ENCODE measurements at places on chromosomes 3 and 15. TPM values are rescaled to one million over a fixed set of nuclear protein-coding genes. Genes with fewer than 3 reads are reported as not detected.

- H3K4me1 ChIP-seq, result no peaks in the 10 kb centered on the region
- no peaks in the 10 kb centered on the region for H3K36me3 ChIP-seq
- DNase-seq, result peak; percentile 3
- H3K27me3 ChIP-seq, result no peaks in the 10 kb centered on the region
- no peak overlapping the region for H3K27ac ChIP-seq
Observed at GRCh38 chr3:175983379-175983778, 1124.2 kb downstream of the NAALADL2 start.

DNA sequence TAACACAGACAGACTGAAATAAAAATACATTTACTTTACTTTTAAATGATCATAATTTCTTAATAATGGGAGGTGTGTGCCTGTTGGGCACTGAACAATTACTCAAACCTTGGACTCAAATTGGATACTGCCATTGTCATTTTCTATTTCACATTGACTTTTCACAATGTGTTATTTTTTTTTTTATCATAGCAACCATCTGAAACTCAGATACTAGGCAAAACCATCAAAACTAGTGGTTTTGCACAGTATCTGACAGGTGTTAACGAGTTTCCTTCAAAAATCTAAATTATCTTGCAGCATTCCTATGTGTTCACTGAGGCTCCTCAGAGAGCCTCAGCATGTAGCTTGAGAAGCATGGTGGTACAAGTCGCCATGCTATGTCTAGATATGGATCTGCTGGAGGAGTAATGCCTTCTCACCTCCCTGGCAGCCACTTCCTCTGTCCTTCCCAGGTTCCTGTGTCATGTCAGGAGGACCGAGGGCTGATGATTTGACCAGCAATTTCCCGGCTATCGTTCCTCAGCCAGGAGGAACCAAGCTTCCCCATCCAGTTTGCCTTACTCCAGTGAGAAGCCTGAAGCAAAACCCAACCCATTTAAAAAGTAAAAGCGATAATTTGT is 29.9 kb upstream of the RFTN1 start:
- peaks cover 13% of the 10 kb centered on the region for H3K27me3 ChIP-seq
- no peaks in the 10 kb centered on the region for H3K36me3 ChIP-seq
- H3K4me3 ChIP-seq, result no peak overlapping the region
- no peak overlapping the region for H3K27ac ChIP-seq
- H3K4me1 ChIP-seq, result no peaks in the 10 kb centered on the region
- DNase-seq, result no peak

DNA sequence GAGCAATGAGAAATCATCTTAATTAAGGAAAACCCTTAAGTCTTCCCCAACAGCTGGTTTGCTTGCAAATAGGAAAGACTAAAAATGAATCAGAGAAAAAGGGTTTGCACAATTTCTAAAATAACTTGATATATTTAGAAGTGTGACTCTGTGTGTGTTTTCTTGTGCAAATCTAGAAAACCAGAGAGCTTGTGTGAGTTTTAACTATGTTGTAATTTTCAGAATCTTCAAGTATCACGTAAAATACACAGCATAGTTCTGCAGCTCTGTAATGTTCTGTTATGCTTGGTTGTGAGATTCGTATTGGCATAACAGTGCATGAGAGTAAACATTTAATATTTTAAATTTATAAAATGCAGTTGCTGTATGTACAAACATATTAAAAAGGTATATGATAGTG is 74.7 kb upstream of the GAP43 start:
- no peaks in the 10 kb centered on the region for H3K27me3 ChIP-seq
- no peak for DNase-seq
- H3K4me3 ChIP-seq, result no peak overlapping the region

- no peaks in the 10 kb centered on the region for H3K4me1 ChIP-seq
- H3K27ac ChIP-seq, result no peak overlapping the region
- H3K4me3 ChIP-seq, result no peak overlapping the region
- no peaks in the 10 kb centered on the region for H3K27me3 ChIP-seq
Observed at GRCh38 chr3:155553780-155554179, 191.1 kb downstream of the PLCH1 start.

DNA sequence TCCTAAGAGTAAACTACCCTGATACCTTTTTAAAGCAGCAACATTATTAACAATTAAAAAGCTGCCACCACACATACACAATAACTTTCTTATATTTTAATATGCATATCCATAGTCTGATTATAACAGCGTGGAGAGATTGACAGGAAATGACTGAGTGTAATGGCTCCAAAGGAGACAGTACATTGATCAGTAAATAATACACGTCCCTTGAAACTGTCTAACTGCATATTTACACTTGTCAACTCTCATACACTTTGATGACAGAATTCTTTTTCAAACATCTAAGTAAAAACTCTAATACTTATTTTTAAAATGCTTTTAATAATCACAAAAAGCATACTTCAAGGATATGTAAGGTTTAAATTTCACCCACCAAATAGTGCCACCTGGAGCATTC is 99.5 kb downstream of the FOXP1 start:
- no peaks in the 10 kb centered on the region for H3K4me1 ChIP-seq
- peaks cover 2% of the 10 kb centered on the region for H3K36me3 ChIP-seq
- no peaks in the 10 kb centered on the region for H3K27me3 ChIP-seq

DNA sequence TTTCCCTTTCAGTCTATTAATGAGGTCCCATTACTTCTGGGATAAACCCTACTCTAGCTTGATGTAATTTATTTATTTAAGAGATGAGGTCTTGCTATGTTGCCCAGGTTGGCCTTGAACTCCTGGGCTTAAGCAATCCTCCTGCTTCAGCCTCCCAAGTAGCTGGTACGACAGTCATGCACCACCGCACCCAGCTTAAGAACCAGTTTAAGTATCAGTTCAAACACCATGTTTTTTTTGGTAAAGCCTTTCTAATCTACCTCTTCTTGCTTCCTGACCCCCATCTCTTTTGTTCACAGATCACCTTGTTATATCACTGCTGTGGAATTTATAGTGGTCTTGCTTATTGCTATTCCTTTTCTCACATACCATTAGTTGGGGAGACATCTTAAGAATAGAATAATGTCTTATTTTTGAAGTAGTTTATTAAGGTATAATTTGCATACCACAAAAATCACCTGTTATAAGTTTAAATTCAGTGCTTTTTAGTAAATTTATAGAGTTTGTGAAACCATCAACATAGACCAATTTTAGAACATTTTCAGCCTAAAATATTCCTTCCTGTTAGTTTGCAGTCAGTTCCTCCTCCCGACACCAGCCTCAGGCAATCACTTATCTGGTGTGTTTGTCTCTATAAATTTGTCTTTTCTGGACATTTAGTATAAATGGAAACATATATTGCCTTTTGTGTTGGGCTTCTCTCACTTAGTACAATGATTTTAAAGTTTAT is 257.9 kb downstream of the PDCD6IP start:
- H3K4me3 ChIP-seq, result no peak overlapping the region
- H3K36me3 ChIP-seq, result no peaks in the 10 kb centered on the region
- DNase-seq, result no peak
- H3K27ac ChIP-seq, result no peak overlapping the region

DNA sequence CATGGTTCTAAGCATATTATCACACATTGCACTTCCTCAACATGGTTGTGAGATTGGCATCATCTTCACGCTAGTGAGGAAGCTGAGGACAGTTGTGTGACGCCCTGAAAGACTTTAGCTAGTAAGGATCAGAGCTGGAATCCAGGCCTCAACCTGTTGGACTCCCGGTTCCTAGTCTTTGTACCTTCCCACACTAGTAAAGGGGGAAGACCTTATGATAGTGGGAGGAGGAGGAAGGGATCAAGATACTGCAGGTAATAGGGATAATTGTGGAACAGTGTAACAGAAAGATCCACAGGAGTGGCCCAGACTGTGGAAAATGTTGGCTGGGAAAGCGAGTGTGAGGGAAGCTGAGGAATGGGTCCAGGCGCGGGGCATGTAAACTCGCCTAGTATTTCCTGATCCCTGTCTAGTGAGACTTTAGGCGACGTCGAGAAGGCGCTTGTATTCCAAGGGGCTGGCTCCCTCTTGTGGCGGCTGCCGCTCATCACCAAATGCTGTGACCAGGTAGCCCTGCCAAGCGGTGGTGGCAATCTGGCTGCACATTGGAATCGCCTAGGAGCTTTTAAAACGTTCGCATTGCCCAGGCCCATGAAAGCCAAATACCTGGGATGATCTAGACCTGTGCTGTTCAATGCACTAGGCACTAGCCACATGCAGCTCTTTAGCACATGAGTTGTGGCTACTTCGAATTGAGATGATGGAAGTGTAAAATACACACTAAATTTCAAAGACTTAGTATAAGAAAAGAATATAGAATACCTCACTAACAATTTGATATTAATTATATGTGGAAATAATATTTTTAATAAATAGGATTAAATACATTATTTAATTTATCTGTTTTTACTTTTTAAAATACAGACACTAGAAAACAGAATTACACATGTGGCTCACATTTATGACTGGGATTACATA is 38.8 kb upstream of the CLDN18 start:
- H3K36me3 ChIP-seq, result no peaks in the 10 kb centered on the region
- no peaks in the 10 kb centered on the region for H3K4me1 ChIP-seq
- H3K27me3 ChIP-seq, result peaks cover 4% of the 10 kb centered on the region
- H3K27ac ChIP-seq, result no peak overlapping the region

- H3K4me3 ChIP-seq, result no peak overlapping the region
- no peaks in the 10 kb centered on the region for H3K36me3 ChIP-seq
- no peak for DNase-seq
- no peak overlapping the region for H3K27ac ChIP-seq
Observed at GRCh38 chr15:41877631-41878354, 16.1 kb downstream of the SPTBN5 start.

DNA sequence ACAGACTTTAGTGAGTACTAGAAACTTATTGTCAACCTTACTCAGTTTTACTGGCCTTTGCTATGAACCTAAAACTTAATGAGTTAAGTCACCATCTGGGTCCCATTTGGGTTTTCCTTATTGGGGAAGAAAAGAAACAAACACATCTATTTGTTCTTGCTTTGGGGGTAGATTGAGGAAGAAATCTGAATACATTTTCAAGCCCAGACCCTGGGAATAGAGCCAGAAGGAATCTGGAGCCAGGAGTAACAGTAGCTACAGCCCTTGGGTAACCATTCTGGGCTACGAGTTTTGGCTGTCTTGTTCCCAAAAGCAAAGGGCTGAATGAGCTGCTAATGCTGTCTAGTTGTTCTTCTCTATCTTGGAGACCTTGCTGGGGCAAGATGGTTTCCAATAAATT is 16.5 kb downstream of the SLC12A1 start:
- no peaks in the 10 kb centered on the region for H3K4me1 ChIP-seq
- no peak overlapping the region for H3K27ac ChIP-seq
- no peak overlapping the region for H3K4me3 ChIP-seq
- DNase-seq, result no peak

DNA sequence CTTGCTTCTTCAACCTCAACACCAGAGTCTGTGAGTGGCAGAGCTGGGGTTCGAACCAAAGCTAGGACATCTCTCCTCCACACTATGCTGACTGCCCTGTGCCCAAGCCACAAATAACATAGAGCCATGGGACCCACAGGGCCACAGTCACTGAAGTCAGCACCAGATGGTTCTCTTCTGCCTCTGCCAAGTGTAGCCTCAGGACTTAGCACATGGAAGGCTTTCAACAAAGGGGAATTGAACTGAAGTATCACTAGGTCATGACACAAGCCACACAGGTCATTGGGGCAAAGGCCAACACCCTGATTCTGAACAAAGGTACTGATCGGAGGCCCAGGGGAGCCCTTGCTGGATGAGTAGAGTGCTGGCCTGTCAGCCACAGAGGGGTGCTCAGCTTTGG is 83.6 kb downstream of the BDH1 start:
- peaks cover 10% of the 10 kb centered on the region for H3K4me1 ChIP-seq
- H3K27ac ChIP-seq, result no peak overlapping the region
- H3K36me3 ChIP-seq, result no peaks in the 10 kb centered on the region
- no peaks in the 10 kb centered on the region for H3K27me3 ChIP-seq
- no peak overlapping the region for H3K4me3 ChIP-seq

DNA sequence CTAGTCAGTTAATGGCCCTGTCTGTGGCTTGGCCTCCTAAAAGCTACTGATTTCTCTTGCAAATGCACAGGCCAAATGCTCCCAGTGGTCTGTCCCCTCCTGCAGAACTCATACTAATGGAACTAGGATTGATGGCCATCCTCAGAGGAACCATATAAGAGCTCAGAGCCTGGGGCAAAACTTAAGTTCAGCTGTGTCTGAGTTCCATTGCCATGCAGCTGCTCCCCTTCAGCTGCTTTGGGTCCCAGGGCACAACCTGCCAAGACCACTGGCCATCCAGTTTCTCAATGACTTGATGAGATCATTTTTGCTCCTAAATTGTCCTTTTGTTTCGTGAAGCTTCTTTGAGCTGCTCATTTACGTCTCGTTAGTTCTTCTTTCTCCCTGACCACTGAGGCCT is 529.5 kb upstream of the TBL1XR1 start:
- no peak overlapping the region for H3K27ac ChIP-seq
- peaks cover 7% of the 10 kb centered on the region for H3K4me1 ChIP-seq
- no peak for DNase-seq
- H3K4me3 ChIP-seq, result no peak overlapping the region
- H3K36me3 ChIP-seq, result no peaks in the 10 kb centered on the region
- no peaks in the 10 kb centered on the region for H3K27me3 ChIP-seq

DNA sequence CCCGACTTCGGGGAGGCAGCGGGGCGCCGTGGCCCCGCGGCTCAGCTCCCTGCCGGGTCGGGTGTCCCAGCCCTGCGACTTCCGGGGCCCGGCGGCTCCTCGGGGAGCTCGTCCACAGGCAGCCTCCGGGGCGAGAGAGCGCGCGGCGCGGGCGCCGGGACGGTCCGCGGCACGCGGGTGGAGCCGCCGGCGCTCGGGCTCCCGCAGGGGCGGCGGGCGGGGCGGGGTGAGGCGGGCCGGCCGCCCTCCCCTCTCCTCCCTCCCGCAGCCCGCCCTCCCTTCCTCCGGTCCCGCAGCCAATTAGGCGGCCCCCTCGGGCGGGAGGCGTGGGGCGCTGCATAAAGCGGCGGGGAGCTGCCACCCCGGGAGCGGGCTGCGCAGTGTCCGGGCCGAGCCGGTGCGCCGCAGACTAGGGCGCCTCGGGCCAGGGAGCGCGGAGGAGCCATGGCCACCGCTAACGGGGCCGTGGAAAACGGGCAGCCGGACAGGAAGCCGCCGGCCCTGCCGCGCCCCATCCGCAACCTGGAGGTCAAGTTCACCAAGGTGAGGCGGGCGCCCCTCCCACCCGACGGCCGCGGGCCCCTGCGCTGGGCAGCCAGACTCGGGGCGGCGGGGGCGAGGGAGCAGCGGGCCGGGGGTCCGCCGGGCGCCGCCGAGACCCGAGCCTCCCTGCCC is at the start of gene ALDH1A3:
Gene ALDH1A3, plus strand, starts transcription at position 368 of the 675 bp plus-strand sequence. Its CDS starts 77 bp downstream, at position 445.
- peaks cover 6% of the 10 kb centered on the region for H3K4me1 ChIP-seq
- peak; percentile 43 for DNase-seq
- H3K36me3 ChIP-seq, result no peaks in the 10 kb centered on the region
- H3K4me3 ChIP-seq, result peak within 1 kb of the TSS; percentile 50
- H3K27me3 ChIP-seq, result peaks cover 26% of the 10 kb centered on the region
- no peak within 1 kb of the TSS for H3K27ac ChIP-seq

Gene ALCAM
- total RNA-seq, result 154 TPM

Gene KIF15
- 1.5 TPM for total RNA-seq

Gene SLC22A13
- total RNA-seq, result 0.72 TPM

Gene ACTRT3
- total RNA-seq, result 3.3 TPM

Gene ARGFX
- not detected for total RNA-seq

Gene VGLL3
- total RNA-seq, result 53.8 TPM

Gene ANKDD1A
- 1.1 TPM for total RNA-seq
